Activated CD8-positive, alpha-beta T cell treated with anti-CD3 and anti-CD28 coated beads, Interleukin-2, amount 10 ng/mL, durations not matched to agents 7 days and 5 days (primary cell): ENCODE measurements at places on chromosomes 1 and 21. TPM values are rescaled to one million over a fixed set of nuclear protein-coding genes. Genes with fewer than 3 reads are reported as not detected.

DNA sequence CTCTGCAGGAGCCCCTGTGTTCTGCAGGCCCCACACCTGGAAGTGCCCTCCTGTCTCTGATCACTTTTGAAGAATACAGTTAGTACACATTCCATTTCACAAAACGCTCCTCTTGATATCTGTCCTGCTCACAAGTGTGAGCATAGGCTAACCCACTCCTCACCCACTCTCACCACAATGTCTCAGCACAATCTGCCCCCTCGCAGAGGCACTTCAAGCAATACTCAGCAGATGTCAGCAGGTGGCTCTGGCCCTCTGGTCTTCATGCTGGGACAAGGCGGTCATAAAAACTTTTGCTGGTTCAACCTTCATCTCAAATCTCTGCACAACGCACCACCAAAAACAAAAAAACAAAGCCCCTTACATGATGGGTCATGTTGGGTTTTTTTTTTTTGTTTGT is 671.2 kb downstream of the MATN1 start:
- DNase-seq, result no peak

DNA sequence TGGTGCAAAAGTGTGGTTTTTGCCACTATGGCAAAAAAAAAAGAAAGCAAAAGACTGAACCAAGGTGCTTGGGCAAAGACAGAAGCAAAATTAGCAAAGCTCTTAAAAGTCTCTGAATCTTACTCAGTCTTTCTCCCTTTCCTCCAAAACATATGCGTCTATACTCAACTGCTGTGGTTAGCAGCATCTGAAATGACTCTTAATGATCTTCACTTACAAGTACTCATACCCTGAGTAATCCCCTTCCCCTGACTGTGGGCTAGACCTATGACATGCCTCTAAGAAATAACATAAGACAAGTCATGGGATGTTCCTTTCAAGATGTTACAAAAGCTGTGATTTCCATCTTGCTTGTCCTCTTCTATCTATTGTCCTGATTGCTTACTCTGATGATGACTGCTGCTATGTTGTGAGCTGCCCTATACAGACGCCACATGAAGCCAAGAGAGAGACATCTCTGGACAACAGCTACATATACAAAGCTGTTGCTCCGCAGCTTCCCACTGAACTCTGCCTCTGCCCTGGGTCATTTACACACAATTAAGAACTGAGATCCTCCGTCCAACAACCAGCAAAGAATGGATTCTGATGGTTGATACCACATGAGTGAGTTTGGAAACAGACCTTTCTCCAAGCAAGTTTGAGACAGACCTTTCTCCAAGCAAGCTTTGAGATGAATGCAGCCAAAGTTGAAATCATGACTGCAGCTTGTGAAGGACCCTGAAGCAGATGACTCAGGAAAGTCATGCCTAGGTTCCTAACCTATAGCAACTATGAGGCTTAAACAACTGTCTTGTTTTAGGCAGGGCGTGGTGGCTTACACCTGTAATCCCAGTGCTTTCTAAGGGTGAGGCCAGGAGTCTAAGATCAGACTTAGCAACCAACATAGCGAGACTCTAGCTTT is 55.2 kb downstream of the PUM1 start:
- DNase-seq, result peak; percentile 25

The SLC45A1 gene
- total RNA-seq, result 0.13 TPM

DNA sequence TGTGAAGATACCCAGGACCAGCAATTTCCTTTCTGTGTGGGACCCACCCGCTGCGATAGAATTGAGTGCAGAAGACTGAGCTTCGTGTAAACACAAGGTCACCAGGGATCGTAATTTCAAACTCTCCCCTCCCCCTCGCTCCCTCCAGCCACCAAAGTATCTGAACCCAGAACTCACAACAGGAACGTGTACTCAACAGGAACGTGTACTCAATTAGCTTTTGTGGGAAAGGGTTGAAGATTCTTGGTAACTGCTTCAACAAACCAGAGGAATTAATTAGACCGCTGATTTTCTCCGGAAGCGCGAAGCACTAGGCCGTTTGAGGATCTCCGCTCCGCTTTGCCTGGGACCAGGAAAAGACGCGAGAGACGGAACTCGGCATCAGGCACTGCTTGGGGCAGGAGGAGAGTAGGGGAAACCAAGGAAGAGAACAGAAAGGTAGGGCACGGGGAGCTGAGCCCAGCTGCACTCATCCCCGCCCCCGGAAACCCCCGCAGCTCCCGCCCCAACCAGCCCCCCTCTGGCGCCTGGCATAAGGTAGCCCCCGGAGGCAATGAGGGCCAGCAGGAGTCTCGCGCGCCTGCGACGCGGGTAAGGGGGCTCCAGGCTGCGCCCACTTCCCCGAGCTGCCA is 453 bp downstream of the DRAM2 start:
- peak; percentile 58 for DNase-seq
